ENCODE measurements at places on chromosomes 12 and 14.

- no peak for DNase-seq
Measured at GRCh38 chr12:19712041-19712440, 272.7 kb downstream of the AEBP2 start.

DNA sequence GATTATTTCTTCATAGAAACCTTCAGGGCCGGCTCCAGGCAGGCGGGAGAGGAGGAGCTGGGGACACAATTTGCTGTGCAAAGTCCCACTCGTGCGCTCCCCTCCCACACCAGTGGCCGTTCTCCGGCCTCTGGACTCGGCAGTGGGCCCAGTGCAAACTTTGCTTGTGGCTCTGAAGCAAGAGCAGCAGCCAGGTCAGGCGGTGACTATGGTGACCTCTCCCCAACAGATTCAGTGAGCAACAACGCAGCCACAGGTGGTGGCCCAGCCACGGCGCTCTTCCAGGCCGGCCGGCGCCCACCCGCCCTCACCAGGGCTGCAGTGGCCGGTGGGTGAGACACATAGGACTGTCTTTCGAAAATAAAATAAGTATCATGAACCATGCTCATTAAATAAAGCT is 29.5 kb downstream of the VPS37B start:
- no peak for DNase-seq

DNA sequence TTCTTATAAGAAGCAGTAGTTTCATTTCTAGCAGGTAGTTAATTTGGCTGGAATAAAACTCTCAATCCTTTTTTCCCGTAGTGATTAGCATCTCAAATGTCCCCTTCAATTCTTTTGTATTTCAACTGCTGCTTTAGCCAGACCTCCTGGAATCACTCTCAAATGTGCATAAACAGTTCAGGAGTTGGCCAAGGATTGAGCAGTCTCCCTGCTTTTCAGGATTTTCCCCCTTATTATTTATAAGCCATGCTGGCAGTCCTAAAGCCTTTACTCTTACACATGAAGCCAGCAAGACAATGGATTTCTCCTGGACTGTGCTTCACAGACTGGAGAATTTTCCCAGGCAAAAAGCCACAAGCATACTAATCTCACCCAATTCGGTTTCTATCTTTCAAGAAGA is 950.1 kb downstream of the VRK1 start:
- DNase-seq = no peak

DNA sequence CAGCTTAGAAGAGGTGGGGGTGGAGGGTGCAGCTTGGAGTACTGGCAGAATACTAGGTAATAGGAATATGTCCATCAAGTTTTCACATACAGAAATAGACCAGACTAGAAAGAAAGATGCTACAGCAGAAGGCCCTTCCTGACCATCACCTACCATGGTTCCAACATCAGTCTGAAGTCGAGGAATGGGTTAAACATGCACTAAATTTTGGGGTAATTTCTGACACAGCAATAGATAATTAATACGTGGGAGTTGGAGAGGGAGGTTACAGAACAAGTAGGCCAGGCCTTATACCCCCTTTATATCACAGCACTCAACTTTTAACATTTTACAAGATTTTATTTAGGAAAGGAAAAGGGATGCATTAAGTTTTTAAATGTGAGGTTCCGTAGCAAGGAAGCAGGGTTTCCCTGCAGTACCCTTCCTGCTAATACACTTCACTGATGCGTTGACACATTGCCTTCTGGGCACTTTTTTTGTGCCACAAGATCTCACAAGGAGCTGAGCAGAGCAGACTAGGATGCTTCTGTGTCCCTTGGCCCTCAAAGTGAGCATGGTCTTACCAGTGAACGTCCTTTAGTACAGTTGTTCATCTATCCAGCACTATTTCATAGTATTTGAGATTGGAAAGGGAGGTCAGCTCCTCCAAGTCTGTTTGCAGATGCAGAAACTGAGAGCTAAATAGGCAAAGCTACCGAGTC is 50.8 kb downstream of the EID3 start:
- peak; percentile 40 for DNase-seq

GRCh38 chr12:68560851-68561422 is 49.8 kb upstream of the RAP1B start:
- DNase-seq = no peak

- DNase-seq = no peak
Measured at GRCh38 chr14:104091061-104091926, 5.8 kb downstream of the ASPG start.

DNA sequence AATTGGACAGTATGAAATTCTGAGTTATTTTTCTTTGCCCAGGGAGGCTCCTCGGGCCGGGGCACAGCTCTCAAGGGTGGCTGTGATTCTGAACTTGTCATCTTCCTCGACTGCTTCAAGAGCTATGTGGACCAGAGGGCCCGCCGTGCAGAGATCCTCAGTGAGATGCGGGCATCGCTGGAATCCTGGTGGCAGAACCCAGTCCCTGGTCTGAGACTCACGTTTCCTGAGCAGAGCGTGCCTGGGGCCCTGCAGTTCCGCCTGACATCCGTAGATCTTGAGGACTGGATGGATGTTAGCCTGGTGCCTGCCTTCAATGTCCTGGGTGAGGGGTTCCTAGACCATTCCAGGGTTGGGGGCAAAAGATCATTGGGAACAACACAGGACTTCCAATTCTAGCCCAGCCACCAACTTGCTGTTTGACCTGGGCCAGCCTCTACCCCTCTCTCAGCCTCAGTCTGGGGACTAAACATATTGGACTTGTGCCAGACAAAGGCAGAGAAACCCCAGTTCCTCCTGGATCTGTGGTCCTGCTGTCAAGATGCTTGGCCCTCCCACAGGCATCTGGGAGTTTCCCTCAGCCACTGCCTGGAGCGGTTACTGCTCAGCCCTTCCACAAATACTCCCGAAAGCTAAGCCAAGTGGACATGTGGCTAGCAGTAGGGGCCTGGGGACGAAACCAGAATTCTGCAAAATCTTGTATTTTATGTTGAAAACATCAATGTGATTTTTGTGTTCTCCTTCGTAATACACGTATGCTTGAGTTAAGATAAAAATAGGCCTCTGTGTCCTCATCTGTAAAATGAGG is 3.5 kb downstream of the OAS3 start:
- no peak for DNase-seq

All from right atrium auricular region (tissue), 2 donors.